ENCODE measurements at places on chromosomes 7 and 10. TPM values are rescaled to one million over a fixed set of nuclear protein-coding genes. Genes with fewer than 3 reads are reported as not detected.

The C10orf143 gene
- total RNA-seq, result 1.6 TPM

The STRA8 gene
- not detected for total RNA-seq

The MKRN1 gene
- total RNA-seq, result 41.5 TPM

The NANOS1 gene
- 0.48 TPM for total RNA-seq

The ANKRD30A gene
- not detected for total RNA-seq

The FAM221A gene
- 2.6 TPM for total RNA-seq

The TMEM60 gene
- 8.8 TPM for total RNA-seq
